Breast epithelium (tissue), 4 donors: ENCODE measurements at places on chromosomes 3 and 15. TPM values are rescaled to one million over a fixed set of nuclear protein-coding genes. Genes with fewer than 3 reads are reported as not detected.

Gene LRRC31
- not detected for total RNA-seq

Gene CHRM5
- total RNA-seq: not detected

Gene MEGF11
- total RNA-seq: not detected

Gene ARRDC4
- total RNA-seq: 25.8 TPM

Gene FOXL2
- not detected for total RNA-seq

Gene SYNM
- total RNA-seq: 32.0 TPM

Gene NCEH1
- 8.5 TPM for total RNA-seq

Gene TMEM207
- not detected for total RNA-seq

Gene CX3CR1
- 2.8 TPM for total RNA-seq

Gene CYP8B1
- total RNA-seq: not detected

Gene CD86
- 12.6 TPM for total RNA-seq

Gene ZPLD1
- 0.59 TPM for total RNA-seq

Gene KCNMB3
- 7.3 TPM for total RNA-seq

Gene SLC12A1
- not detected for total RNA-seq
